ENCODE measurements at places on chromosomes 11 and 22.
A peak's percentile ranks its signal among the peaks of the same experiment; 100 is the strongest.

GRCh38 chr11:133107136-133107535 lies 425.2 kb downstream of the OPCML start:
- DNase-seq = no peak

- DNase-seq = no peak
These were observed 6.7 kb downstream of the PHOX2A start for GRCh38 chr11:72237112-72237931.

- DNase-seq = peak; percentile 78
These were observed 4.6 kb downstream of the PHOX2A start for GRCh38 chr11:72239313-72239848.

- DNase-seq = no peak
These were observed 837.8 kb downstream of the TBC1D22A start for GRCh38 chr22:47600281-47600680.

DNA sequence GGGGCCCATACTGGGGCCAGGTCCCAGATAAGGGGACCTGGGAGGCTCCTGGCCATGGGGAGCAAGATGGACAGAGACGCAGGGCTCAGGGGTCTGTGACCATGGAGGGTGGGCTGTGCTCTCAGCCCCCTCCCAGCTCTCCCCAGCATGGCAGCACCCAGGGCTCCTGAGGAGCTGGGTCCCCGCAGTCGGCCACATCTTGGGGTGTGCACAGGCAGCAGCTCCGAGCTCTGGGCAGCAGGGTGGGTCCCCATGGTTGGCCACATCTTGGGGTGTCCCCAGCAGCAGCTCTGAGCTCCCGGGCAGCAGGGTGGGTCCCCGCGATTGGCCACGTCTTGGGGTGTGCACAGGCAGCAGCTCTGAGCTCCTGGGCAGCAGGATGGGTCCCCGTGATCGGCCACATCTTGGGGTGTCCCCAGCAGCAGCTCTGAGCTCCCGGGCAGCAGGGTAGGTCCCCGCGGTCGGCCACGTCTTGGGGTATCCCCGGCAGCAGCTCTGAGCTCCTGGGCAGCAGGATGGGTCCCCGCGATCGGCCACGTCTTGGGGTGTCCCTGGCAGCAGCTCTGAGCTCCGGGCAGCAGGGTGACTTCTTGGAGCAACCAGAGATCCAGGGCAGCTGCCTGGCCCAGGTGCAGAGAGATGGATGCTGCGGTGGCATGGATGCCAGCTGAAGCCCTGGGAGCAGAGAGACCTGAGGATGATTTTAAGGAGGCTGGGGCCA lies 18.3 kb upstream of the MUC5B start:
- DNase-seq = no peak

- no peak for DNase-seq
These were observed 1.3 kb downstream of the PARVB start for GRCh38 chr22:44025171-44026065.

- no peak for DNase-seq
These were observed 1055.3 kb downstream of the BRD1 start for GRCh38 chr22:48772286-48772907.

DNA sequence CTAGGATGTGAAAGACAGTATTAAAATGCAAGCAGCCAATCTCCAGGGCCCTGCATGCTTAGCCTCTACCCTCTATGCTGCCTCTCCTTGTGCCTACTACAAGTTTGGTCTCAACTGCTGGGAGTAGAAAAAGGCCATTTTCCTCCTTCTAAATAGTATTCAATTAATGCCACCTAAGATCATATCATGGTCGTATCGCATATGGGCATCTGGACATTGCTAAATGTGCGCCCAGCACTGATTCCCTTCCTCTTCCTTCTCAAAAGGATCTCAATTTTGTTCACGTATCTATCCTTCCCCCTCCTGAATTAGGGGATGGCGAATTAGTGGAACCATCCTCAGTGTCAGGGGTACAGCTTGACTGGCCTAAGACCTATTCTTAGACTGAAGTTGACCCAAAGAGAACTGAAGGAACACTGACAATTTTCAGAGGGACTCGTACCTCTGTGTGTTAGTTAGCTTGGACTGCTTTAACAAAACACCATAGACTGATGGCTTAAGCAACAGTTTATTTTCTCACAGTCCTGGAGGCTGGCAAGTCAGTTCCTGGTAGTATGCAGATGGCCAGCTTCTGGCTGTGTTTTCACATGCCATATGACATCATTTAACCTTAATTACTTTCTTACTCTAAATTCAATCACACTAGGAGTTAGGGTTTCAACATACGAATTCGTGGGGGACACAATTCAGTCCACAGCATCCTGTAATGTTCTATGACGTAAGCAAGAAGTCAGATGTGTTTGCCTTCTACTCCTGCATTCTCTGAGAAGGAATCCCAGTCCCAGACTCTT lies 8.5 kb upstream of the NUP50 start:
- DNase-seq = no peak

Data from EL (cell line).